ENCODE measurements at places on chromosomes 16 and 17. TPM values are rescaled to one million over a fixed set of nuclear protein-coding genes. Genes with fewer than 3 reads are reported as not detected.

PABPN1L gene
- polyA plus RNA-seq = not detected

GRCh38 chr17:50829332-50829731 is 6.1 kb upstream of the WFIKKN2 start:
- no peak for DNase-seq

DNA sequence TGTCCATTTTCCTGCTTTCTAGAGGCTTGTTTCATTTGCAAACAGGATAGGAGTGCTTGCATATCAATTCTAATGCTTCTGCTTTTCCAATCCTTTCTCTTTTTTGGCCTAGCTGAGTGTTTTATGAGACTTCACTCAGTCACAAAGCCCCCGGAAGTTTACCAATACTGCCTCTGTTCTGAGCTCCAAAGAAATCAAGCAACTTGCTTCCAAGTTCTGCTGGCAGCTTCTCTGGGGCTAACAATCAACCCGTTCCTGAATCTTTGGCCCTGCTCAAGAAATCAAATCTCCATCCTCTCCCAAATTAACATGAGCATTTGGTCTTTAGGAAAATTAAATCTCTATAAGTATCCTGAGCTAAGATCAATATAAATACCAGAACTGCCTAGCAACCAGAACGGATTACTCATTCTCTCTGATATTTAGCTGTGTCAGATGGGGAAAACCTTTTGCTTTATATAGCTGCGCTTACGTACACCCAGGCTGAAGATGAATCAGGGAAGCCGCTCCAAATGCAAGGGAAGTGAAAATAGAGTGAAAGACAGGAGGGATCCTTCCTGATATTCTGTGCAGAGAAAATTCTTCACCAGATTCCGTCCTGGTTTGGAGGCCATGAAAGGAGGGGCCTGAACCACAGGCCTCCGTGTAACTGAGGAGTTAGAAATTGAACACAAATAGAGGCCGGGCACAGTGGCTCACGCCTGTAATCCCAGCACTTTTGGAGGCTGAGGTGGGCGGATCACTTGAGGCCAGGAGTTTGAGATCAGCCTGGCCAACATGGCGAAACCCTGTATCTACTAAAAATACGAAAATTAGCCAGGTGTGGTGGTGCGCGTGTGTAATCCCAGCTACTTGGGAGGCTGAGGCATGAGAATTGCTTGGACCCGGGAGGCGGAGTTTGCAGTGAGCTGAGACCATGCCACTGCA is 23.3 kb upstream of the GRB2 start:
- no peak for DNase-seq

DNA sequence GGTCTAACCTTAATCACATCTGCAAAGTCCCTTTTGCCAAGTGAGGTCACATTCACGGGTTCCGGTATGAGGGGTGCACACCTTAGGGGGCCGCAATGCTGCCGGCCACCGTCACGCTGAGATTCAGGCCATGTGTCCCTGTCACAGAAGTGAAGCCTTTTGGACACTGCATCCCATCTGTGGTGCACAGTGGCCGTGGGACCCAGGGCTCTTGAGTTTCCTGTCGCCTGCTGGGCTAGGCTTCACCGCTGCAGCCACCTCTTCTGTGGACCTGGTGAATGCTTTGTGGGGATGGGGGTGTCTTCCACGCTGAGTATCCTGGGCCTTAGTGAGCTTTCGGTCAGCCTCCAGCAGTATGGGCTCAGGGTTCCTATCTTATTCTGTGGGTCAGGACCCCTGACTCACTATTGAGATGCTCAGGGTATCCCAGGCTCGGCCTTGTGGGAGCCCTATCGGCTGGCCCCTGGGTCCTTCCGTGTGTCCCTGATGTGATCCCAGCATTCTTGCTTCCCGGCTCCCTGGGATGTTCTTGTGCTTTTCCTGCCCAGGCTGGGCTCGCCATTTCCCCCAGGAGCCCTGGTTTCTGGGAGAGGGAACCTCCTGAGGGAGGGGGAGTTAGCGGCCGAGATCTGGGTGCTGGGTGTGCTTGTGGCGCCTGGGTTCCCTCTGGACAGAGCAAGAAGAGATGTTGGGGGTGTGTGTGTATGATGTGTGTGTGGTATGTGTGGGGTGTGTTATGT is 4.9 kb upstream of the SLC38A10 start:
- DNase-seq = no peak

GRCh38 chr17:6509031-6509771 is 47.2 kb downstream of the PITPNM3 start:
- DNase-seq = no peak

Data from right renal cortex interstitium (tissue), 3 donors.